A549 treated with Hydrocortisone at 1 μM for 4 hours (cell line): ENCODE measurements at places on chromosomes 5 and 9. TPM values are rescaled to one million over a fixed set of nuclear protein-coding genes. Genes with fewer than 3 reads are reported as not detected.

The CLTA gene
- total RNA-seq, result 277 to 408 TPM (median 373 TPM) in 5 replicates

The ORM2 gene
- total RNA-seq, result not detected in 5 replicates

The GRM6 gene
- total RNA-seq, result not detected in 5 replicates

The DBH gene
- total RNA-seq, result not detected in 5 replicates

The SPEF2 gene
- 1.5 to 2.4 TPM (median 2.2 TPM) in 5 replicates for total RNA-seq

The TAF1L gene
- total RNA-seq, result 0.01 TPM in 1 of 5 replicates, not detected in the others

The F2R gene
- 37.6 to 64.1 TPM (median 53.0 TPM) in 5 replicates for total RNA-seq

The LCN1 gene
- 0.15 to 0.20 TPM in 2 of 5 replicates, not detected in the others for total RNA-seq

The MRPL50 gene
- total RNA-seq, result 12.6 to 17.6 TPM (median 13.9 TPM) in 5 replicates

The SURF6 gene
- total RNA-seq, result 21.5 to 29.5 TPM (median 24.1 TPM) in 5 replicates

The CMBL gene
- total RNA-seq, result 19.7 to 23.9 TPM (median 21.1 TPM) in 5 replicates

The LURAP1L gene
- total RNA-seq, result 23.4 to 31.9 TPM (median 28.3 TPM) in 5 replicates

The APBA1 gene
- 0.09 to 0.56 TPM (median 0.12 TPM) in 5 replicates for total RNA-seq
